Ammon's horn (tissue), 1 donor: ENCODE measurements at places on chromosomes 2 and 18.

DNA sequence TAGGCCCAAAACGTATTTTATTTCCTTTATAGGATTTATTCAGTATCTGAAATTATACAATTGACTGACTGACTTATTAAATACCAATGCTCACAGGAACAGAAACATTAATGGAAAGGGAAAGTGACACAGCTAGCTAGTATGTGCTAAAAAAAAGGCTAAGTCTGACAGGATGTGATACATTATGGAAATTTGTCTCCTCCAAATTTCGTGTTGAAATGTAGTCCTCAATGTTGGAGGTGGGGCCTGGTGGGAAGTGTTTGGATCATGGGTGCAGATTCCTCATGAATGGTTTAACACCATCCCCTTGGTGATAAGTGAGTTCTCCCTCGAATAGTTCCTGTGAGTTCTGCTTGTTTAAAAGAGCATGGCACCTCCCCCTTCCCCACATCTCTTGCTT, 70.6 kb upstream of the WDR75 start:
- no peak for DNase-seq

- DNase-seq: no peak
These were observed 7.5 kb downstream of the CCBE1 start for GRCh38 chr18:59689756-59690155.

- DNase-seq: no peak
These were observed 12.1 kb downstream of the ADAM17 start for GRCh38 chr2:9543557-9543956.

- DNase-seq: no peak
These were observed 34.9 kb downstream of the OSBPL1A start for GRCh38 chr18:24362757-24363156.

DNA sequence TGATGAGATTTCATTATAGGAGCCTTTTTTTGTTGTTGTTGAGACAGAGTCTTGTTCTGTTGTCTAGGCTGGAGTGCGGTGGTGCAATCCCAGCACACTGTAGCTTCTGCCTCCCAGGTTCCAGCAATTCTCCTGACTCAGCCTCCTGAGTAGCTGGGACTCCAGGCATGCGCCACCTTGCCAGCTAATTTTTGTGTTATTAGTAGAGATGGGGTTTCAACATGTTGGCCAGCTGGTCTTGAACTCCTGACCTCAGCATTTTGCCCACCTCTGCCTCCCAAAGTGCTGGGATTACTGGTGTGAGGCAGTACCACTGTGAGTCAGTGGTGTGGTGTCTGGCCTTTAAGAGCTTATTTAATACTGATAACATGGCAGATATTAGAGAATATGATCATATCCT, 60.1 kb downstream of the MOB4 start:
- no peak for DNase-seq
